ENCODE measurements at places on chromosomes 5 and 9.

GRCh38 chr5:28397502-28397941, 1359.1 kb upstream of the CDH9 start:
- no peak for DNase-seq

GRCh38 chr9:131236161-131236560, 40.1 kb downstream of the FAM78A start:
- DNase-seq, result no peak

GRCh38 chr5:128777052-128777451, 188.2 kb upstream of the SLC27A6 start:
- DNase-seq, result no peak

DNA sequence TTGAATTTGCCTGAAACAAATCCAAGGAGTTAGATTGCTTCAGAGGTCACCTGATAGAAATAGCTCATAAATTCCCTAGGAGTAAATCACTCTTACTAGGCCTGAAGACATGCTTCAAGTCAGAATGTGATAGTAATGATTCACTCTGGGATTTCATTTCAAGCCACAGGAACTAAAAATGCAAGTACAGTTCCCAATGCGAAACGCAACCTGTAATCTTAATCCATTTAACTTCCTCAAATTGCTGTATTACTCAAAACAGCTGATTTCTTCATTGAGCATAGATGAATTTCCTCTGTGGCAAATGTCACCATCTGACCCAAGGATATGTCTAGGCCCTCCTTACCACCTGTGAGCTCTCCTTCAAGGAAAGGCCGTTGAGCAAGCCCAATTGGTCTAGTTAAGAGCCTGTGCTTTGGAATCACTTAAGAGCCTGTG, 32.1 kb upstream of the IL6ST start:
- no peak for DNase-seq

DNA sequence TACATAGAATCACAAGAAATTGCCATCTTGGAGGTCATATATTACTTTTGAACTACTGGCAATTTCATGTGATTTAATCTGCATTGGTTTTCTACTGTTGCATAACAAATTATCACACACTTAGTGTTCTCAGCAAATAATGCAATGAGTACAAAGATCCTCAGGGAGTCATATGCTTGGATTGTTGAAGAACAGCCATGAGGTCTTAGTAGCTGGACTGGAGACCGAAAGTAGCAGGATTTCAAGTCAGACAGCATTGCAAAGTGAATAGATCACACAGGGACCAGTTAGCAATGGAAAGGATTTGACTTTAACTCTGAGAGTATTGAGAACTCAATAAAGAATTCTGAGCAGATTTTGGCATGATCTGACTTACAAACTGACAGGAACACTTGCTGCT, 32.2 kb upstream of the FRMD3 start:
- DNase-seq, result no peak

DNA sequence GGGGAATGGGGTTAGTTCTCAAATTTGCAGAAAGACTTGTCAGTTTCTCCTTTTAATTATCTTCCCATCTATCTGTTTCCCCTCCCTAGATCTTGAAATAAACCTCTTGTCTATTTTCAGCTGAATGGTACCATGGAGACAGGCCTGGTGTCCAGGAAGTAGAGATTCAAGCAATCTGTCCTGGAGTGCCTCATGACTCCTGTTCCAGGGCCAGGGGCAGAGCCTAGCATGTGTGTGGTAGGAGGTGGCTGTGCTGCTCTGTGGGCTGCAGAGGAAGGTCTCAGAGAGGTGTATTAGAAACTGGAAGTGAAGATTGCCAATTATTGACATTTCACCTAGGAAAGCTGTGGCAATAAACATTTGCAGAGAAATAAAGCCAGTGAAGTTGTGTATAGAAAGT, 175.8 kb upstream of the ATP10B start:
- DNase-seq, result no peak

- no peak for DNase-seq
These were observed 109.4 kb upstream of the DMRTA1 start for GRCh38 chr9:22337261-22337660.

DNA sequence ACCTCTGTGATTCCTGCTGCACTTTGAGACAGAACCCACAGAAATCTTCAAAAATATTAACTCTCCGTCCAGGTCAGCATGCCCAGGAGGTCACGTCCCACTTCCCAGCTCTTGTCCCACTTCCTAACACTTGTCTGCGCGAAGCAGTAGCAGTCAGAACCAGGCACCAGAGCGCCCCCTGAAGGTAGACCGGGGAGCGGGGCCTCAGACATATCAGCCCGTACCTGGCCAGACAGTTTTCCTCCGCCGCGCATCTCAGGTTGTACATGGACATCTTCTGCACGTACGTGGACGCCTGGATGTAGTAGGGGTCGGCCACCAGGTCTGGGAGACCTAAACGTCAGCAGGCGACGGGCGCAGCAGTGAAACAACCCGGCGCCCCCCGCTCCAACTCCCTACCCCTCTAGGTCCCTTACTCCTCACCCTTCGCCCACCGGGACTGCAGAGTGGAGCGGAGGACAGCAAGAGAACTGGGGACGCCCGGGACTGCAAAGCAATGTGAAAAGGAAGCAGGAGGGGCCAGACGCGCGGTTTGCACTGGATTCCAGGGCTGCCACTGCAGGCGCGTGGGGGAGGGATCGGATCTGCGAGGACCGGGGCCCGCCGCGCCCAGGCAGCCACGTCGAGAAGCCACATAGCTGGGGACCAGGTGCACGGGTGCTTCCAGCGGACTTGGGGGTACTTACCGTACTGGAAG, 1.2 kb downstream of the LOX start:
- DNase-seq, result peak; percentile 43

GRCh38 chr9:79346350-79347020, 225.3 kb upstream of the TLE4 start:
- no peak for DNase-seq

DNA sequence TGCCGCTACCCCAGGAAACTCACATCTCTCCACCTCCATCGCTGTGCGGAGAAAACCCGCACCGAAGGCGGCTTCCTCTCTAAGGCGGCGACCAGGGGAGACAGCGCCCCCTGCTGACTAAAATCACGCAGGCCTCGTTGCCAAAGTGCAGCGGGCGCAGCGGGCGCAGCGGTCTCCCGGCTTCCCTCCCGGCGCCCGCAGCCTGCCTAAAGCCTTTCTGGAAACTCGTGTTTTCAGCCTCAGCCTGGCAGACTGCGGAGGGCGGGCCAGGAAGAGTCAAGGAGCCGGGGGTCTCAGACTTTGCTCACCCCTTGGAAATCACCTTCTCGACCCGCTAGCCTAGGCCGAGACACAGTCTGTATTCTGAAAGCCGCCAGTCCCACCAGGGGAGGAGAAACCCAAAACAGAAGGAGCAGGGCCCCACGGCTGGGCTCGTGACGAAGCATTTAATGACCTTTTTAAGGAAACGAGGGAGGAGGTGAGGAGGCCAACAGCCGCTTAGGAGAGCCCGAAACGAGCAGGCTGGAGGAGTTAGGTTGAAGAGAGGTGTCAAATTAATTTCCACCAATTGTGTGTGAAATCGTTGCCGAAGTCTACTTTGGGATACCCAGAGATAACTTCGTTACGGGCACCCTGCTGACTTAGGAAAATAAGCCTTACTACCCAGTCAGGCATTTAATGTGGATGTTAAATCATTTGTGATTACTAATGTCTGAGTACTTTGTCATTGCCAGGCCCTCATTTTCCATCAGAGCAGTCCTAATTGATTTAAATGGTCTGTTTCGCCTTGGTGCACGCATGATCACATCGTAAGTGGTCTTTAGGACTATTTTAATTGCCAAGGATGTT, 7.3 kb upstream of the FOXB2 start:
- DNase-seq, result peak; percentile 78

DNA sequence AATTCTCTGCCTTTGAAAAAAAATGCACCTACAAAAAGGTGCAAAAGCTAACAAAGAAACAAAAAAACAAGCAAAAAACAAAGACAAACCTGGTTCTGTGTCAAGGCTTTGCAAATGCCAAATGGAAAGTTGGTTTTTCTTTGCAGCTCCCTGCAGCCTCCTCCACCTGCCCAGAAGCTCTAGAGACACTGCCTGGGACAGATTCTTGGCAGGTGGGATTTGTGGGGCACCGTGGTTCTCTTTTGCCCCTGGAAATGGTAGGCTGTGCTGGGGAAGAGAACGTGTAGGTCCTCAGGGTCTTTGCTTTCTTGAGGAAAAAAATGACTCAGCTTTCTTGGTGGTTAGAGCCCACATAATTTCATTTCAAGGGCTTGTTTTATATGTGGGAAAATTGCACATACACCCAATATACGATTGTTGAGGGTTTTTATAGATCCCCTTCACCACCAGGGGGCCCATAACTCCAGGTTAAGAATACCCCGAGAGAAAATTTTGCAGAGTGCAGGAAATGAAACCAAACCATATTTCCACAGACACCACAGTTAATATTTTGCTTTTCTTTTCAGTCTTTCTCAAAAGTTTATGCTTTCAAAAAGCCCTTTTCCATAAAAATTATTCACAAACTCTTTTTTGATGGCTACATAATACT, 58.7 kb downstream of the NXNL2 start:
- peak; percentile 35 for DNase-seq

DNA sequence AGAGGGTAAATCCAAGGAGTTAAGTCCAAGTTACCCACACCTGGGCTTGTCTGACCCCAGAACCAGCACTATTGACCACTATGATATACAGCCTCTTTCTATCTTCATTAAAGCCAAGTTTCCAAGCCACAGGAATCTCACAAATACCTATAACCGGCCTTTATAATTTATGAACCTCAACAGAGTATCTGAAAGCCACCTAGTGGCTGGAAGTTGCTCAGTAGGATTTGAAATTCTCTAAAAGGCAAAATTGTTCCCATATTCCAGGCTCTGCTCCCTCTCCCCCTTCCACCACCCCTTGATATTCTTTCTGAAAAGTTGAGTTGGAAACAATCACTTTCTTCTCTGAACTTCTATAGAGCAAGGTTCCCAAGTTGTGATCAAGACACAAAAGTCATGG, 106.4 kb upstream of the GPR151 start:
- no peak for DNase-seq

DNA sequence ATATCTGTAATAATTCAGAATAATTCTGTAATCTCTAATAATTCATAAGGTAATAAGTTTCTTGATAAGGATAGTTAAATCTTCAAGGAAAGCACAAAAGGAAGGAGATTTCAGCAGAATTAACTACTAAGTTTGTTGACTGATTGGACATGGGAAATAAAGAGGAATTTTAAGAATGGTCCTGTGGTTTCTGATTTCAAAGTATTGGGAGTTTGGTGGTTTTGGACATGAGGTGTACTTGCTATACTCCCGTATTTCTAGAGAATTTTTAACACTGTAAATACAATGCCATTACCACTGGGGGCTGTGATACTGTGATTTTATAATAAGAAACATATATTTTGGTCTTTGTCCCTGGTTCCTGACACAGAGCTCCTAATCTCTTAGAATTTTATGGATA, 123.9 kb downstream of the UNC13B start:
- no peak for DNase-seq
